AG10803 (cell line): ENCODE measurements at places on chromosomes 7 and 10.

DNA sequence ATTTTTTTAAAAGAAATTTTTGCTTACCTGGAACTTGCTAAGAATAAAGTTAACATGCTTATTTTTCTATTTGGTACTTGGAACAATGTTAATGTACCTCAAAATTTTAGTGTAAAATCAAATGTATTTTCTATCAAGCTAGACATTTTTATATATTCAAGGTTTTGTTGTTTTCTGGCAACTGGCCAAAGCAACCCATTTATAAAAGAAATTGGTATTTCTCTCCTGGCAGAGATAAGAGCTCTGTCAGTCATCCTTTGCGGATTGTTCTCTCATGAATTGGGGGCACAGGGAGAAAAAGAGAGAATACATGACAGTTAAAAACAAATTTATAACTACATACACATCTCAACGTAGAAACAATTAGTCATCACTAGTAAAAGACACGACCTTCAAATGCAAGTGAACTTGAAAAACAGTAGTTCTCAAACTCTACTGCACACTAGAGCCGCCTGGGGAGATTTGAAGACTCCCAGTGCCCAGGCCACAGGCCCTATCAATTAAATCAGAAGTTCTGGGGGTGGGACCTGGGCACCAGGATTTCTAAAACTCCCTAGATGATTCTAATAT lies 152.4 kb upstream of the LAMB4 start:
- no peak for DNase-seq

DNA sequence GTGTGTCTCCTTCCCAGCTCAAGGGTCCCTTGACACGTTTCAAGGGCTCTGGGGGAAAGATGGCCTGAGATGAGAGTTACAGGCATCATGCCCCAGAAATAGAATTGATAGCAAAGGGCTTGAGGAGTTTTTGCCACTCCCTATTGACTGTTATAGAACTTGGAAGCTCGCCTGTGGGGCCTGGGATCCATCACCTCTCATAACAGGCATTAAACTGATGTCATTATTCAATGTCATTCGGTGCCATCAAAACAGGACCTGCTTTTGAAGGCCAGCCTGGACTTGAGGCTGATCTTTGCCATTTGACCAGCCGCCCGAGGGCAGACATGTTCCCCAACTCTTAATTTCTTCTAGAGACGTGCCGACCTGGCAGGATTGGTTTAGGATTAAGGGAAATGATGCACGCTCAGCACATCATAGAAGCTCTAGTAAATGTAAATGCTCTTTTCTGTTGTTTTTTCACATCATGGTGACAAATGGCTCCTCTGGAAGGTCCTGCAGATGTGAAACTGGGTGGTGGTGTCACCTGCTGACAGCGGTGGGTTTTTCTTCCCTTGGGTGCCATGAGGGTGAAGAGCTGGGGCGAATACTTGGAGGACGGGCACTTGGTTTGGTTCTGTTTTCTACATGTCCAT lies 16.7 kb upstream of the KLF6 start:
- no peak for DNase-seq

DNA sequence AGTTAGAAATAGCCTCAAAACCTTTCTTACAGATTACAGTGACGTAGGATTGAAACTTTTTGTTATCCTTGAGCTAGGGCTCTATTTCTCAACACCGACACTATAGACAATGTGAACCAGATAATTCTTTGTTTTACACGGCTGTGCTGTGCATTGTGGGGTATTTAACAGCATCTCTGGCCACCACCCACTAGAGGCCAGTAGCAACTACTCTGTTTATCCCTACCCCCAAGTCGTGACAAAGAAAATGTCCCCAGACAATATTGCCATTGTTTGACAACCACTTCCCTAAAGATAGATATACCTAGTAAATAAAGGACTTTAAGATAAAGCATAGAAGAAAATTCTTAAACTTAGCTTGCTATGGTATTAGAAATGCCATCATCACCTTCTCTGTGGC lies 359.6 kb downstream of the ARL4A start:
- DNase-seq, result no peak

DNA sequence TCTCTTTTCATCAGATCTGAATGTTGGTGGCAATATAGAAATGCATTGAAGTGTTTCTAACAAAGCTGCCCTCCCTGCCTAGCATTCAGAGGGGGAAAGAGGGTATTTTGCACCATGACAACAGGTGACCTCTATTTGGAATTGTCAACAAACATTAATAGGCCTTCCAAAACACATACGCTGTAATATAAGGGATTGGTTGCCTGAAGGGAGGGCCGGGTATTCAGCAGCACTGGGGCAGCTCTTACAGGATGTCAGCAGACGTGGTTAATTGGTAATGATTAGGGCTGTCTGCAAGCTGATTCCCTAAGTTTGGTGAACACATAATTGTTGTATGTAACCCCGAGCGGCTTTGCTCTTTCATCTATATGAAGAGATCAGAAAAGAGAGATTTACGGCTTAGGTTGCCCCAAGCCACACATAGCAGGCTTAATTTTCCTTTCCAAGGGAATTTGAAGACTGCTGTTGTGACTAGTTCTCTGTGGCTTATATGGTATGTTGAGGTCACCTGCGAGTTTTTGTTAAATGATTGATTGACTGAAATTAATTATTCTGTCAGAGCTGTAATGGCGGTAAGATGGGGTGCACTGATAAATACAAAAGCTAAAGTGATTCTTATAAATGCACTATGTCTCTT lies 759.3 kb downstream of the LRMDA start:
- DNase-seq, result no peak

- DNase-seq, result no peak
Observed at GRCh38 chr10:132345345-132345744, 13.4 kb downstream of the LRRC27 start.

GRCh38 chr7:91620827-91621226 lies 259.7 kb downstream of the MTERF1 start:
- DNase-seq, result no peak

DNA sequence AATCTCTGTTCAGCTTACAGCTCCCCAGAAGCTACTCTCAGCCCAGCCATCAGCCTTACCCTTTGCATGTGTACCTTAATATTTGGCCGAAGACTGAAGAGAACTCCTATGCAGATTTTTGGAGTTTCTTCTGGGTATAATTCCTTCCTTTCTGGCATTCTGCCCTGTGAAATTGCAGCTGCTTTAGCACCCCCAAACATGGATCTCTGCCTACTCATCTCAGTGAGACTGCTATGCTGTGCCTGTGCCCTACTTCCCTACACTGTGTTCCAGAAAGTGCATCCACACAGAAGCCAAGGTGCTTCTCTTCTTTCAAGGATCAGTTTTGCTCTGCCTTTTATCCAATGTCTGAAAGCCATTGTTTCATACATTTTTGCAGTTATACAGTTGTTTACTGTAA lies 81.6 kb downstream of the NPY start:
- DNase-seq, result no peak

DNA sequence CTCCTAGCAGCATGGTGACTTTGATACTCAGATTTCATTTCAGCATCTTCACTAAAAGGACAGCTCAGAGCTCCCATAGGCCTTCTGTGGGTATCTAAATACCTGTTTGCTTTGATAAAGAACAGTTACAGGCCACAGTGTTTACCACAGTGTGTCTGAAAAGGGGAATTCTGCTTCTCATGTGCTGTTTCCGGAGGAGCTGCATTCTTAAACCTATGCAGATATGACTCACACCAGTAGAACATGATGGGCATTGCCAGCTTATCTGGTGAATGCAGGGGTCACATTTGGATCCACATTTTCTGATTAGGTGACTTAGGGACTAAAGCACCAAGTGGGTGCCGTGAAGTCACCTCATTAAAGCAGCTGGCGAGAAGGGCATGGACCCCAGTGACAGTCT lies 52.6 kb downstream of the TRRAP start:
- DNase-seq, result no peak

DNA sequence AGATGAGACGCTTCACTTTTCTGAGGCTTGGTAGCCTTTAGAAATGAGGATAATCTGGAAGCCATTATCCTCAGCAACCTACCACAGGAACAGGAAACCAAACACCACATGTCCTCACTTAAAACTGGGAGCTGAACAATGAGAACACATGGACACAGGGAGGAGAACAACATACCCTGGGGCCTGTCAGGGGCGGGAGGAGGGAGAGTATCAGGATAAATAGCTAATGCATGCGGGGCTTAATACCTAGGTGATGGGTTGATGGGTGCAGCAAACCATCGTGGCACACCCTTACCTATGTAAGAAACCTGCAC lies 48.9 kb downstream of the LRGUK start:
- DNase-seq, result peak; percentile 61

- no peak for DNase-seq
Observed at GRCh38 chr10:79055892-79056291, 12.9 kb upstream of the ZMIZ1 start.

GRCh38 chr10:111598433-111599059 lies 521.7 kb downstream of the ADRA2A start:
- peak; percentile 80 for DNase-seq

DNA sequence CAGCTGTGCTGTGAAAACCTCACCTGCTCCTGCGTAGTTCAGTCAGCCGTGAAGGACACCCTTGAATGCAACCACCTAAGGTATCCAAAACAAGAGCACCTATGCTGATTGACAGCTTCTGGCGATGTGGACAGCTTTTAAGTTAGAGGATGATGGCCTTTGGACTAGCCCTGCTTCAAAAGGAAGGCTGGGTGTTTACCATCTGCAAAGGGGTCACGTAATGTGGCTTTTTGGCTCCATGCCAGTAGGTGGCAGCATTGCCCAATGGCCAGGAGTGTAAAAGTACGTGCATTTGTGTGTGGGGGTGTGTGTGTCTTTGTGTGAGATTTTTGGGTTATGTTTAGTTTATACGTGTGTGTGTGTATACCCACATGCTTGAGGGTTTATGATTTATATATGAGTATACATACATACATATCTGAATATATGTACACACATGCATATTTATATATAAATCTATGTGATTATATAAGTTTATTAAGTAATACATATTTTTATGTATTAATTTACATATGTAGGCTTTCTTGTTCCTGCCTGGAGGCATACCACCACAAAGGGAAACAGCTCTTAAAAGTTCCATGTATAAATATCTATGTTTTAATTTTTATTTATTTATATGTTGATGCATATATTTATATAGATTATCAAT lies 236.3 kb upstream of the ANKRD30A start:
- DNase-seq, result peak; percentile 3

GRCh38 chr7:44338600-44338999 lies 13.2 kb upstream of the CAMK2B start:
- DNase-seq, result no peak

DNA sequence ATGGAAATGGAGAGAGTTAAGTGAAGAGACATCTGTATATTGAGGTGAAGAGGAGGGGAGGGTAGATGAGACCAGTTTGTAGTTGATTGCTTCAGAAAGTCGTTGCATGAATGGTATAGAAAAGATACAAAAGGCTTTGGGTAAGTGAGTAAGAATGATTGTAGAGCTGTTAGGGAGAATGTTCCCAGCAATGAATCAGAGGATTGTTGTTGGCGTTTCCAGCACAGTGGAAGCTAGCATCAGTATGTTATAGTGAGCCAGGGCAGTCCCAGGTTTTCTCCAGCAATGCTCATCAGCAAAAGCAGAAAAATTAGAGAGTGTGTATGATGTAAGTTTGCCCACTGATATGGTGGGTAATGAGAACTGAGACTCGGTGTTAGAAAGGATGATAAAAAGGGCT lies 15.4 kb upstream of the CDK6 start:
- DNase-seq, result peak; percentile 23

DNA sequence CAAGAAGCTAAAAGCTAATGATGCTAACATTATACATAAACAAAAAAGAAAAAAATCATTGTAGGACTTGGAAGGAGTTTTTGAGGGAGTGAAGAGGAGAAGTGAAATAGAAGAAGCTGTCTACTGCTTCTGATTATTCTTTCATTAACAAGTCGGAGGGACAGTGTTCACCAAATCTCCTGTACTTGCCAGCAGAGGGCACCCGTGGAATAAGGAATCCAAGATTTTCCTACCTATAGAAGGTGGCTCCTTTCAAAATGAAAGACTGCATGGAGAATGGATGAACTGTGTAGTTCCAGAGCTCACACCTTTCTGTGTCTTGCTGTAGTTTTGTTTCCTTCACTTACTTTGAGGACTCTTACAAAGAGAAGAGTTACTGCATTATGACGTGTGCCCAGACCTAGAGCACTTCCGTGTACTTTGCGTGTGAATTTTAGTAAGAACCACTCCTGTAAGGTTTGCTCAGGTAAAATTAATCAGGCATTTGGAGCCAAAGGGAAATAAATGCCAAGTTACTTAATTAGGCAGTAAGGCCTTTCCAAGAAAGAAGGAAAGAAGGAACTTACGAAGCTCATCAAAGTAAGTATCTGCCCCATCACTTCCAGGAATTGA lies 145.1 kb downstream of the SEMA3D start:
- DNase-seq, result peak; percentile 63

GRCh38 chr10:57977262-57977661 lies 290.4 kb downstream of the IPMK start:
- DNase-seq, result no peak

GRCh38 chr7:1103009-1103788 lies 15.3 kb downstream of the GPER1 start:
- DNase-seq, result no peak

DNA sequence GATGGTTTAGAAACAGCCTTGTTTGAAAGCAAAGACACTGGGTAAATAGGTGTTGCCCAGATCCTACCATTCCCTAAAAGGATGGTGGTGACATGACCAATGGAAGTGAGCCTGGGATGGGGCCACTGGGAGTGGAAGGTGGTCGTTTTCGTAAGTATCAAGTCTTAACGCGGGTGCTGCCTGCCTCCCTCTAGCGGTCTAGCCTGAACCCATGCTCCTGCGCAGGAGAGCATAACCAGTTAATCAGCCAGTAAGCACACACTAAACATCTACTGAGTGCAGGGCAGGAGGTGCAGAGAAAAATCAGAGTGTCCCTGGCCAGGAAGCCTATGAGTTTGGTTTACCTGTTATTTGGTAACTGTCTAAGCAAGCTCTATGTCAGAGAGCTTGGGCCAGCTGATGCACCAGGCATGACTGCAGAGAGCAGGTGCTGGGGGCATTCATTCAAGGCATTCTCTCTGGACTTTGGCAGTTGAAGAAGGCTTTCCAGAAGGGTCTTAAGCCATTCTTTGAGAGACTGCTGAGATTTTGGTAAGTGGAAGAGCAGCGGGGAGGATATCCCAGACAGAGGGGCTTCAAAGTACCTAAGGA lies 930 bp downstream of the GARIN1A start:
- peak; percentile 23 for DNase-seq

DNA sequence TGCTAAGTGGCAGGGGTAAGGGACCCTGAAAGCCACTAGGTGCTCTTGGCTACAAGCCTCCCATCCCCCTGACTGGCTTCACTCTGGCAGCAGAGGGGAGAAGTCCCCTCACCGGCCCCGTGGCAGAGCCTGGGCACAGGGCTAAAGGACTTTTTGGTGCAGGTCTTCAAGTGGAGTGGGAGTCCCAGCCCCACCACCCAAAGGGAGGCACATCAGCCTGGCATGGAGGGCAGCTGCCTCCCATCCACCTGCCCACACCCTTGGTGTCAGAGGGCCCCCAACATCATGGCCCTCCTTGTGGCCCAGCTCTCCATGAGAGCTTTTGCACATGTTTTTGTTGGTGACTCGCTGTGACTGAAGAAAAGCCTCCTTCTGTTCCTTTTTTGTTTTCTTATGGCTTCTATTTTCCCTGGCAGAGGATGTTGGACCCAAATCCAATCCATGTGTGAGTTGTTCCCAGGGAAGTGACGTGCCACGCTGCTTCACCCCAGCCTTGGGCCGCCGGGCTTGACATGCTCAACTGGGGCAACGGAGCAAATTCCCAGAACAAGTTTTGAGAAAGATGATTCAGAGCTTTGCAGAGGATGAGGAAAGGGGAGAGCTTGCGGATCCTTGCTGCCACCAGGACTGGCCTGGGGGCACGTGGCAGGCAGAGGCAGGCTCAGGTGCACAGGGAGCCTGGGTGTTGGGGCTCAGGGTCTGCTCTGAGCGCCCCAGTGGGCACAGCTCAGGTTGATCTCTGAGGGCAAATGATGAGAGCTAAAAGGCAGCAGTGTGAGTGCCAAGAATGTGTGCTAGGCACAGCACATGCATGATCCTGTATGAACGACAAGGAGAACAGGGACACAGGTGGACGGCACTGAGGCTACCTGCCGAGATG lies 1.9 kb upstream of the AEBP1 start:
- DNase-seq, result peak; percentile 95
